ENCODE measurements at places on chromosomes 6 and 20.
A peak's percentile ranks its signal among the peaks of the same experiment; 100 is the strongest.

GRCh38 chr6:36769676-36770499, 69.4 kb downstream of the CPNE5 start:
- DNase-seq = no peak

DNA sequence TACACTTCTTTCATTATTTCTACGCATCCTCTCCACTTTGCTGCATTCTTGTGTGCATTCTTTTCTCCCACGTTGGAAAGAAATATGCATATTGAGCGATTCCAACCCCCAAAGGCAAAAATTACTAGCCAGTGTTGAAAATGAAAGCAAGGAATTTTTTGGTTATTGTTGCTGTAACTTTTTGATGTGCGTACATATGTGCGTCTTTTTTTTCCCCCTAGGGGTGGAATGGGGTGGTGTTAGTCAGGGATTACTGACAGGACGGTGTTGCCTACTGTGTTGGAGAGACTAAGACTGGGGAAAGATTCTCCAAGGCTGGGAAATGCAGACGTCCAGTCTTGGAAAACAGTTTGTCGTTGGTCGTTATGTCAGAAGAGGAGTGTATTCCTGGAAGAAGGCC, 44.2 kb upstream of the ESR1 start:
- DNase-seq = no peak

- no peak for DNase-seq
Measured at GRCh38 chr6:151067684-151068596, 171.8 kb upstream of the AKAP12 start.

GRCh38 chr20:59939052-59939878, 840 bp downstream of the PPP1R3D start:
- peak; percentile 72 for DNase-seq

- no peak for DNase-seq
Measured at GRCh38 chr6:37785002-37785662, 34.4 kb upstream of the ZFAND3 start.

GRCh38 chr20:19765266-19765665, 7.2 kb downstream of the RIN2 start:
- DNase-seq = no peak

DNA sequence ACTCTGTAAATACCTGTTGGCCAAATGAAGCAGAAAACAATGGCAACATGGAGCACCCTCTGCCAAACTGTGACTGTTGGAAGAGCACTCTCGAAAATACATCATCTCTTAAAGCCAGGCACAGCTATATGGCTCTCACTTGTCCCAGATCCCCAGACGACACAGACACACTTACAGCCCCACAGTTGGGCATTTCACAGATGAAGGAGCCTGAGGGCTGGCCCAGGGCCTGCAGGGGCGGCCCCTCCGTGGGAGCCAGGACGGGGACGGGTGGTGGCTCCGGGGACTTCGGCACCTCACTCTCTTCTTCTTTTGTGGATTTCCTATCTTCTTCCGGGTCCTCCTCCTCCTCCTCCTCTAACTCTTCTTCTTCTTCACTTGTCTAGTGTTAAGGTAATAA, 18.4 kb upstream of the MRPS10 start:
- DNase-seq = no peak

GRCh38 chr6:105301072-105301503, 101.8 kb downstream of the PREP start:
- DNase-seq = no peak

DNA sequence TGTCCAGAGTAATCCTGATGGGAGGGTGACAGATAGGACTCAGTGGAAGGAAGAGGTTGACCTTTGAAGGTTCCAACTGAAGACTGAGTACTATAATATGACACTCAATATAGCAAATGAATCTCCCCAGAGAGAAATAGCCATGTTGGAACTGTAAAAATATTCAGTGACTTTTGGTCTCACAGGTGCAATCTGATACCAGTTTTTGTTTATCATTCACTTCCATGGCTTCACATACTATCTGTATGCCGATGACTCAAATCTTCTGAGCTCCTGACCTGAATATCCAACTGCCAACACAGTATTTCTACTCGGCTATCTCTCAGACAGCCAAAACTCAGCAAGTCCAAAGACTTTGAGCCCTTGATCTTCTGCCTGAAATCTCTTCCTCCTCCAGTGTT, 21.8 kb upstream of the PKHD1 start:
- no peak for DNase-seq

DNA sequence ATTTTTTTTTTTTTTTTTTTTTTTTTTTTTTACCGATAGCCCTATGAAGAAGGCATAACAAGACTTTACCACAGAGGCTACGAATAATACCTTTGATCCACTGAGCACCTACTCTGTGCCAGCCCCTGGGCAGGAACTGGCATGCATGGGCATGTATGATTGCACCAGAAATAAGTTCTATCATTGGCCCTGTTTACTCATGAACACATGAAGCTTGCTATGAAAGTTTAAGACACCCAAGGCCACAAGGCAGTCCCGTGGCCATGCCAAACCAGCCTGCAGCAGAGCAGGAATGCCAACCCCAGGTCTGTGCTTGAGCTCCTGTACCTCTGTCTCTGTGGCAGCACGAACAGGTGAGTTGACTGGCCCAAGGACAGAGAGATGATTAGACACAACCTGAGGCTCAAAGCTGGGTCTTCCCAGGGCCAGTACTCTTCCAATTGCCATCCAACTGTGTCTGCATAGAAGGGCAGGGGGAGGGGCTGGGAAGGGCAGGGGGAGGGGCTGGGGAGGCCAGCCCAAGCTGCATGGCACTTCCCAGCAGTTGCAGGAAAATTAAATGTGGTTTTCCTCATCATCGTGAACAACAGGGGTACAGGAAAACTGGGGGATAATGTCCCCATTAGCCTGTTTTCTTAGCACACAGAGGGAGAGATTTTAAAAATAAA, 63.5 kb downstream of the LRFN2 start:
- no peak for DNase-seq

DNA sequence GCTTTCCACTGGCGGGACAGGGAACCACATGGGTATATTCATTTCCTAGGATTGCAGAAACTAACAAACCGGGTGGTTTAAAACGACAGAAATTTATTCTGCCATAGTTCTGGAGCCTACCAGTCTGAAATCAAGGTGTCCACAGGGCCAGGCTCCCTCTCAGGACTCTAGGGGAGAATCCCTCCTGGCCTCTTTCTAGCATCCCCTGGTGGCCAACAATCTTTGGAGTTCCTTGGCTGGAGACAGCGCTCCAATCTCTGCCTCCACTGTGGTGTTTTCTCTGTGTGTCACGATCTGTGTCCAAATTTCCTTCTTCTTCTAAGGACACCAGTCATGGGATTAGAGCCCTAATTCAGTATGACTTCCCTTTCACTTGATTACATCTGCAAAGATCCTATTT, 95.0 kb downstream of the SCML4 start:
- DNase-seq = no peak

GRCh38 chr6:134162932-134163331, 110.5 kb upstream of the SLC2A12 start:
- no peak for DNase-seq

- DNase-seq = no peak
Measured at GRCh38 chr6:156880913-156881312, 103.7 kb downstream of the ARID1B start.

- DNase-seq = no peak
Measured at GRCh38 chr6:152598421-152598820, 38.7 kb downstream of the SYNE1 start.

DNA sequence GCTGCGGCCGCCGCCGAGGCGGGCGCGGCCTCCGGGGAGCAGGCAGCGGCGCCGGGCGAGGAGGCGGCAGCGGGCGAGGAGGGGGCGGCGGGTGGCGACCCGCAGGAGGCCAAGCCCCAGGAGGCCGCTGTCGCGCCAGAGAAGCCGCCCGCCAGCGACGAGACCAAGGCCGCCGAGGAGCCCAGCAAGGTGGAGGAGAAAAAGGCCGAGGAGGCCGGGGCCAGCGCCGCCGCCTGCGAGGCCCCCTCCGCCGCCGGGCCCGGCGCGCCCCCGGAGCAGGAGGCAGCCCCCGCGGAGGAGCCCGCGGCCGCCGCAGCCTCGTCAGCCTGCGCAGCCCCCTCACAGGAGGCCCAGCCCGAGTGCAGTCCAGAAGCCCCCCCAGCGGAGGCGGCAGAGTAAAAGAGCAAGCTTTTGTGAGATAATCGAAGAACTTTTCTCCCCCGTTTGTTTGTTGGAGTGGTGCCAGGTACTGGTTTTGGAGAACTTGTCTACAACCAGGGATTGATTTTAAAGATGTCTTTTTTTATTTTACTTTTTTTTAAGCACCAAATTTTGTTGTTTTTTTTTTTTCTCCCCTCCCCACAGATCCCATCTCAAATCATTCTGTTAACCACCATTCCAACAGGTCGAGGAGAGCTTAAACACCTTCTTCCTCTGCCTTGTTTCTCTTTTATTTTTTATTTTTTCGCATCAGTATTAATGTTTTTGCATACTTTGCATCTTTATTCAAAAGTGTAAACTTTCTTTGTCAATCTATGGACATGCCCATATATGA, 3.2 kb downstream of the MARCKS start:
- DNase-seq = peak; percentile 64

DNA sequence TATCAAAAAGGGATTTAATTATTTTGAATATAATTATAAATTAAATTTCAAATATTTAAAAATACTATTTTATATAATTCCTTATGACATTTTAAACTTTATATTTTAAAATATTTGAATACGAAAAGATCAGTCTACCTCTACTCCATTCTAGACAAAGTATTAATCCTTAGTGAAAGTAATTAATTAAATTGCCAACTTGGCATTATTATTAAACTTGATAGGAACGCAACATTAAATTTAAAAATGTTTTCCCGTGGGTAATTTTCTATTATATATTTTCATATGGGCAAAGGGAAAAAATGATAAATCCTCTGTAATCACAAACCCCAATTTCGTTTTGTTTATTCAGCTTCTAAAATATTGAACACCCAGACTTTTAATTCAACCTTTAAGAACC, 8.4 kb upstream of the FHL5 start:
- no peak for DNase-seq

- DNase-seq = no peak
Measured at GRCh38 chr6:119533603-119534279, 184.2 kb upstream of the MAN1A1 start.

DNA sequence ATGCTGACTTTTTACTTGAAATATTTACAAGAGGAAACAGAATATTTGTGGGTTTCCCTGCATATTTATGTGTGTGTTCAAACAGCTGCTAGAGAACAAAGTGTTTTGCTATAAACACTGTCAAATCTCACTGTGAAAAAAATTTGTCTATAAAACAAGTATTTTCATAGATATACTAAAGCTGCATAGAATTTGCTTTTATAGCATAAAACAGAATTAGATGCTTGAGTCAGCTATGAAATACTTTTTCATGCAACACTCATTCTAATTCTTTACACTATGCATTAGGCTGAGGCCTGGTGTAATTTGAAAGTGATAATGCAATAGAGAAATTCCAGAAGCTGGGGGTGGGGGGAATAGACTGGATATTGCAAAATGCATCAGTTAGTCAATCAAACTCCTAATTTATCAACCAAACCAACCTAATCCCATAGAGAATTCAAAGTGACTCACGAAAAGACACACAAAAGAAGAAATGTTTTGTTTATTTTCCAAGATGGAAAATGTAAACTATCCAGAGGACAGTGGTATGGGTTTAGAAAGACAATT, 148.2 kb downstream of the LAMA2 start:
- DNase-seq = no peak

DNA sequence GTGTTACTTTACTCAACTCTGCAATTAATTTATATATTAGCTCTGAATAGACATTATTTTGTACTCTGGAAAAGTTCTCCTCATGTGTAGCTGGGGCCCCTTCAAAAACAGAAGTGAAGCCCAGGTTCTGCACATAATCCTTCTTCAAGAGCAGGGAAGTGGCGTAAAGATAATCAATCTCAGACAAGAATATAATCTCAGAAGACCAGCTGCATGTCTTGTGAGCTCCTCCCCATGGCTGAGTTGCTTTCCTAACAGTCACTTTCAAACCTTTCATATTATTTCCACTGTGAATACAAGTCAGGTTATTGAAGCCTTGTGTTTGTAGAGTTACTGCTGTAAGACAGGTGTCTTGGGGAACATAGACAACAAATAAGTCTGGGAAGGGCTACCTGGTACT, 691.9 kb downstream of the RFPL4B start:
- no peak for DNase-seq

DNA sequence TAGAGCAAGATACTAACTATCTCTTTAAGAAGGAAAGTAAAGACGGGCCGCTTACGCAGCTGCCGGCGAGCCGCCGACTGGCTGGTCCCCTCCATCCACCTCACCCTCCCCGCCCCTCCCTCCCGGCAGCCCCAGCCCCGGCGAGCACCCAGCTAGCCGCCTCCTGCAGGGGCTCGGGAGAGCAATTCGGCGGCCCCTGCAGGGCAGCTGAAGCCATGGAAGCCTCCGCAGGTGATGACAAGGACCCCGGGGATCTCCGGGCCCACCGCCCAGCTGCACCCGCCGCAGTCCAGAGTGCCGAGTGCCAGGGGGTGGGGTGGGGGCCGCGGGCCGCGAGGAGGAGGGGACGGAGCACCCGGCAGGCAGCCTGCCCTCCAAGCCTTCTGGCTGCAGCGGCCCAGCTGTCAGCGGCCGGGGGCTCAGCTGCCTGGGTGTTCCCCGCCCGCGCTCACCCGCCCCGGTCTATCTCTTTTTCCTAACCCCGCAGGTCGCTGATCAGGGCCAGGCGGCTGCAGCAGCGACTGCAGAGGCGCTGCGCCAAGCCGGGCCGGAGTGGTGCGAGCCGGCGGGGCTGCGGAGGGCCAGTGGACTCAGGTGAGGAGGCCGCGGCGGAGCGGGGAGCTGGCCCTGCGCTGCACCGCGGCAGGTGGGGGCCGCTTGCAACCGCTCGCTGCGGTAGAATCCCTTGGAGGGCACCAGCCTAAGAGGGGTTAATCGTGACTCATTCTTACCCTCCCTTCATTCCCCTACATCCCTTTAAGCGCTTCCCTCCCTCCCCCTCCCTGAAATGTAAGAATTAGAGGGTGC, at the start of gene SNPH:
Gene SNPH, plus strand, starts transcription at position 128 of the 807 bp plus-strand sequence. CDS start 29,946 bp downstream, outside the sequence.
- peak; percentile 80 for DNase-seq

DNA sequence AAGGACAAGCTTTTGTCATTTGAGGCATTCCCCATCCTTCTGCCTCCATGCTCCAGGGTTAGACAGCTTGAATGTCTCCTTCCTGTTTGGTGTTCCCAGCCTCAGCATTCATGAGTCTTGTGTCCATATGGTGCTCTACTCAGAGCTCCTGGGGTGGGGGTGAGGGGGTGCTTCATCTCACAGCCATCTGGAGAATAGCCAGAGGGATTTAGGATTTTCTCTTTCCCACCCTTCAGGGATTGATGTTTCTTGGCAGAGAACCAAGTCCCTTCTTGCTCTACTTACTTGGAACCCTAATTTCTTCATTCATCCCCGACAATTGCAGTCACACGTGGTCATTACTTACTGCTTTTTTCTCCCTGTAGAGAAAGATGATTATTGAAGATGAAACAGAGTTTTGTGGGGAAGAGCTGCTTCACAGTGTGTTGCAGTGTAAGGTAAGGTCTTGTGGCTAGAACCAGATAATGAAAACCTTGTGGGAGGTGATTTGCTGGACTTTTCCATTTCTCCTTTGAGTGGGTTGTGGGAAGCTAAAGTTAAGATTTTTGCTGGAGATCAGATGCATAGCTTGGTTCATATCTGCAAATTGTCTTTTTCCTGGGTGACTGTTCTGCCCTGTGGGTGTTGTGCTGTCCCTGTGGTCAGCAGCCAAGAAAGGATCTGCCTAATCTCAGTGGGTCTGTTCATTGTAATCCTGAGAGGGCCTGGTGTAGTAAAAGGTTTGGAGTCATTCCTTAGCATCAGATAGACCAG, 18.6 kb downstream of the CMTR1 start:
- DNase-seq = no peak

Data from upper lobe of right lung (tissue), 1 donor.